Esophagus muscularis mucosa (tissue), 4 donors: ENCODE measurements at places on chromosomes 16 and 17. TPM values are rescaled to one million over a fixed set of nuclear protein-coding genes. Genes with fewer than 3 reads are reported as not detected.

- DNase-seq, result no peak
Observed at GRCh38 chr17:82944990-82945389, 105.2 kb upstream of the ZNF750 start.

DNA sequence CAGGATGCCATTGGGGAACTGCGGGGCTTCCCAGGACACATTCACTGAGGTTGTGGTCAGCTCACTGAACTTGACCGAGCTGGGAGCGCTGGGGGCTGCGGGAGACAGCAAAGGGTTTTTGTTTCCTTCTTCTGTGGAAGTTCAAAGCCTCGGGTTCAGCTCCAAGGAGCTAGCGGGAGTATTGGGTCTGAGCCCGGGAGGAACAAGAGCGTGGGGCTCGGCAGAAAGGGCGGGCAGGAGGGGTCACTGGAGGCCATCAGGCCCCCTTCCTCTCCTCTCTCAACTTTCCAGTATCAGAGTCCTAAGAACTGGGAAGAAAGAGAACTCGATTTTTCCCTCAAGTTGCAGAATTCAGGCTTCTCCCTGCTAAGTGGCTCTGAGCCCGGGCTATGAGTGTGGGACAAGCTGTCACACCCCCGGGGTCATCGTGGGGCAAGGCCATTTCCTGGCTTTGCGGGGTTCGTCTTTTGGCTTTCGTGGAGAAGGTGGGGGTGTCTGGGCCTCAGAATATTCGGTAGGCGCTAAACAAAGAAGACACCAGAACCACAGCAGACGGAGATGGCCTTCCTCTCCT, 53.6 kb upstream of the CDC42EP4 start:
- no peak for DNase-seq

- DNase-seq, result no peak
Observed at GRCh38 chr17:79024901-79025737, 1.1 kb downstream of the C1QTNF1 start.

GRCh38 chr17:8949061-8949661, 16.3 kb downstream of the PIK3R5 start:
- DNase-seq, result no peak

DNA sequence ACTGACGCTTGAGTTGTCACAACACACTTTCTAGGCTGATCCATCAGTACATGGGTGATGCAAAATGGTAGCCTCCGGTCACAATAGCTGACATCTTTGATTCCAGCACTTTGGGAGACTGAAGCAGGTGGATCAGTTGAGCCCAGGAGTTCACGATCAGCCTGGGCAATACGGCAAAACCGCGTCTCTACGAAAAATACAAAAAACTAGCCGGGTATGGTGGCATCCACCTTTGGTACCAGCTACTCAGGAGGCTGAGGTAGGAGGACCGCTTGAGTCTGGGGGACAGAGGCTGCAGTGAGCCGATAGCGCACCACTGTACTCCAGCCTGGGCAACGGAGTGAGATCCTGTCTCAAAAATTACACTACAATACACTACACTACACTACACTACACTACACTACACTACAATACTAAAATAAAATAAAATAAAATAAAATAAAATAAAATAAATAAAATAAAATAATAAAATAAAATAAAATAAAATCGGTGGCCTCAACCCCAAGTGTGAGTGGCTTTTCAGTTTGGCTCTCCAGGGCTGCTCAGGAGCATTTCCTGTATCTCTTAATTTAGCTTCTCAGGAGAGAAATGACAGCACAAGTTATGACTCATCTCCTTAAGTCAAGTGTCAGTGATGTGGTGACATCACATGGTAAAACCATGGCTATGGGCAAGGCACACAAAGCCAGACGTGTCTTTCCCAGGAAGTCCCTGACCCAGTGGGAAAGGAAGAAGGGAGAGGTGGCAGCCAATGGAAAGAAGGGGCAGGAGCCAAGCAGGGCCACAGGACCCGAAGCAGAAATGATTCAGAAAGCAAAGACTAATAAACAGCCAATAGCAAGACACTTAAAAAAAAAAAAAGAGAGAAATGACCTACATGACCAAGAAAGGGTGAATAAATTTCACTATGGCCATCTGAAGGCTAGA, 75.3 kb upstream of the TBC1D3K start:
- DNase-seq, result peak; percentile 45

GRCh38 chr17:4506892-4507291, 8.2 kb downstream of the SPNS2 start:
- DNase-seq, result no peak

GRCh38 chr16:30488764-30489605, 16.4 kb downstream of the ITGAL start:
- DNase-seq, result no peak

- no peak for DNase-seq
Observed at GRCh38 chr16:58882292-58882691, 148.2 kb upstream of the GOT2 start.

- no peak for DNase-seq
Observed at GRCh38 chr17:30549864-30550511, 72.8 kb downstream of the GOSR1 start.

GRCh38 chr16:56737539-56737938, 7.6 kb downstream of the NUP93 start:
- no peak for DNase-seq

- DNase-seq, result no peak
Observed at GRCh38 chr16:79434092-79434491, 166.4 kb downstream of the MAF start.

GRCh38 chr16:57028086-57028485, 38.7 kb downstream of the NLRC5 start:
- no peak for DNase-seq

GRCh38 chr16:72256398-72257066, 84.6 kb upstream of the PMFBP1 start:
- no peak for DNase-seq

DNA sequence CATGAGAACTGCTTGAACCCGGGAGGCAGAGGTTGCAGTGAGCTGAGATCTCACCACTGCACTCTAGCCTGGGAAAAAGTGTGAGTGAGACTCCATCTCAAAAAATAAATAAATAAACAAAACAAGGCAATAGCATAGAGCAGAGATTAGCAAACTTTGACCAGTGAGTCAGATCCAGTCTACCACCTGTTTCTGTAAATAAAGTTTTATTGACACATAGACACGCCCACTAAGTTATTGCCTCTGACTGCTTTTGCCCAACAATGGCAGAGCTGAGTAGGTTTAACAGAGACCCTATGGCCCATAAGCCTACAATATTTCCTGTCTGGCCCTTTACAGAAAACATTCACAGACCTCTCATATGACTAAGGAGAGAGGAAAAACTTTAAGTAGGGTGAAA, 44.3 kb downstream of the XYLT1 start:
- DNase-seq, result no peak

DNA sequence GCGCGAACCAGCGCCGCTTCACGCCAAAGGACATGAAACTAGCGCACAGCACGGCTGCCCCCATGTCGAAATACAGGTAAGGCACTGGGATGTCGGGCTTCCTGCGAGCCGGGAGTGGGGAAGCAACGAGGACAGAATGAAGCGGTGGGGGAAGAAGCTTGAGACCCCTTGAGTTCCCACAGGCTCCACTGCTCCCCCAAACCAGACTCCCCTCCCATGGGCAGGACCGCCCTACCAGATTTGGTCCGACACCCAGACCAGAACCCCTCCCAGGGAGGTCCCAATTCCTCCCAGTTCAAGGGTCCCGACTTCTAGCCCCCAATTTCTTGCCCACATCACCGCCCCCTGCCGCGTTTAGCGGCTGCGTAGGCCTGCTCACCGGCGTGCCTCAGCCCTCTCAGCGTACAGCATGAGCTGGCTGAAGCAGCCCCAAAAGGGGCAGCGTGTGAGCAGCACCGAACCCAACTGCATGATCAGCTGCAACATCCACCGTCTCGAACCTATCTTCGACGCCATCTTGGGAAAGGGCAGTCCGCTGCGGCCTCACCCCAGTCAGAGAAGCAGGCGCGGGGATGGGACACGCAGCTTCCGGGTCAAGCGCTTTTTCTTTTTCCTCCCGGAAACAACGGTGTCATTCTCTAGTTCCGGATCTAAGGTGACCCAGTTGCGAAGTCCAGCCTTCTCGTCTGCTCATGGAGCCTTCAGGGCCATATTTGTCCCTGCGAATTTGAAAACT, at the start of gene TMEM101:
TSS of gene TMEM101 (minus strand) at position 527 of the 736 bp plus-strand sequence. CDS start at position 516, 11 bp downstream.
- DNase-seq, result peak; percentile 96

DNA sequence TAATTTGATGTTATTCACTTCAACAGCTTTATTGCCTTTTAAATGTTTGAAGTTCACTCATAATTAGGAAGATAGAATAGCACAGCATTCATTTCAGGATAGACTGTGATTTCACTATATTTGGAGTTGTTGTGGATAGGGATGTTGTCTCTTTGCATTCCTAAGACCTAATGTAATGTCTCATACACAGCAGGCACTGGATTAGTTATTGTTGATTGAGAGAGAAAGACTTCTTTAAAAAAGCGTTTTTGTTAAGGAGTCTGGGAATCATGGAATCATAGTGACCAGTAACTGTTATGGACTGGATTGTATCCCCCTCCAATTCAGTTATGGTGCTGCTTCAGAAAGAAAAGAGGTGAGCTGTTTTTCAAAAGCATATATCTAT, 122.0 kb downstream of the USP22 start:
- DNase-seq, result no peak

GRCh38 chr17:82151106-82151957, 53.3 kb upstream of the FASN start:
- DNase-seq, result no peak

- peak; percentile 68 for DNase-seq
Observed at GRCh38 chr17:34024806-34025551, 230.1 kb upstream of the CCL2 start.

DNA sequence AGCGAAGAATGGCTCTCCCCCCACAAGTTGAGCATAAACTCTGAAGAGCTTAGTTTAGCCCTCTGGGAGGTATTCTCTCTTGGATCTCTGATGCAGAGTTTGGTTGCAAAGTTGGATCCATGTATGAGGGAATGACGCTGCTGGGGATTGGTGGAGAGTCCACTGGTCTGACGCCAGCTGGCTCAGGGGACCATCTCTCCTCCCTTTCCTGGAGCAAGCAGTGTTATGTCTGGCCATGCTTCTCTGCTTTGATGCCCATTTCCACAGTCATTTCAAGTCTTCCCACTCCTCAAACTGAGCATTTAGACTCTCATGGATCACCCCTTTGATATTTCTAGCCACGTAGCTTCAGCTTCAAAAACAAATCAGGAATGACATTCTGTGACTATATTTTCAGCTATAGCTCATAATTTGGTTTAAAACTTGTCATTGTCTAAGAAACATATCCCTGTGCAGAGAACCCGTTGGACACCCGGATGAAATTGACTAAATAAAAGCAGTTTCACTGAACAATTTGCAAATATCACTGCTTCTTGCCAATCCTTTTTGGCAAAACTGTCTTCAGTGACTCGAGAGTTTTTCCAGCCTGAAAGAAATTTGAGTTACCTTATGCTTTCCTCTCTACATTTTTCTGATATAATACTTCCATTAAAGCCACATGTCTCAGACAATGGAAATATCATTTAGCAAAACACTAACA, 193.4 kb upstream of the CDH11 start:
- no peak for DNase-seq

GRCh38 chr17:64028874-64029464, 8.5 kb upstream of the ICAM2 start:
- no peak for DNase-seq

DNA sequence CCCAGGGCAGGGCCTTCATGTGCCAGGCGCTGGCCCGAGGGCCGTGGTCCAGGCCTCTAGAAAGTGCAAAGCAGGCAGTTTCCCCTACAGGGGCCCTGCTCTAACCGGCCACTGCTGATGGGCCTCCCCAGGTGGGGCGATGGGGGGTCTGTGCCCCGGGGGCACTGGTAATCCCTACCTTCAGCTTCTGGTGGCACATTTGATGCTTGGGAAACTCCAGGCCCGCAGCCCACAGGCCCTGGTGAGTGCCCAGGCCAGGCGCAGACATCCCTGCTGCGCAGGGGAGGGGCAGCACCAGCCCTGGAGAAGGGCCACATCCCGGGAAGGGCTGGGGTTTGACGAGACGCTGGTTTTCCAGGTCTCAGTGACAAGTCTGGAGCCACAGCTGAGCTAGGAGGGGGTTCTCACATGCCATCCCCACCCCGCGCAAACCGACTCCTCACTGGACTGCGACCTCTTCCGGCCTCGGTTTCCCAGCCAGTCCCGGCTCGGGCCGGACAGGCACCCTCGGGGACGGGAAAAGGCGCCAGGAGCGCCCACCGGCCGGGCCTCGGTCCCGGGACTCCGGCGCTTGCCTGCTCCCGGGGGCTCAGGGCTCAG, 1.6 kb downstream of the DOC2B start:
- DNase-seq, result no peak

DNA sequence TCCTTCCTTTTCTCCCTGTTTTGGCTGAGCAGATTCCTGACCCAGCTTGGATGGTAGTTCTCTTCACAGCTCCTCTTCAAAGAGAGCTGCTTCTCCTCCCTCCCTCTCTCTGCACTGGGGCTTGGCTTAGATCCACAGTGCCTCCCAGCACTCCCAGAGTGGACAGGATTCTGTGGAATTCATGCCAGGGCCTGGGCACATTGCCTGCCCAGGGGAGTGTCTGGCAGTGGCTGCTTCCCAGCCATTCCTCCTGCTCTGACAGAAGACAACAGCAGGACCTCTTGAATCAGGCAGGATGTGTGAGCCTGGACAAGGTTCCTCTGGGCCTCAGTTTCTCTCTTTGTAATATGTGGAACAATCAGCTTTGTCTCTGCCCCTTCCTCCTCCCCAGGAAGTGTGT, 4.5 kb upstream of the MMP28 start:
- no peak for DNase-seq

DNA sequence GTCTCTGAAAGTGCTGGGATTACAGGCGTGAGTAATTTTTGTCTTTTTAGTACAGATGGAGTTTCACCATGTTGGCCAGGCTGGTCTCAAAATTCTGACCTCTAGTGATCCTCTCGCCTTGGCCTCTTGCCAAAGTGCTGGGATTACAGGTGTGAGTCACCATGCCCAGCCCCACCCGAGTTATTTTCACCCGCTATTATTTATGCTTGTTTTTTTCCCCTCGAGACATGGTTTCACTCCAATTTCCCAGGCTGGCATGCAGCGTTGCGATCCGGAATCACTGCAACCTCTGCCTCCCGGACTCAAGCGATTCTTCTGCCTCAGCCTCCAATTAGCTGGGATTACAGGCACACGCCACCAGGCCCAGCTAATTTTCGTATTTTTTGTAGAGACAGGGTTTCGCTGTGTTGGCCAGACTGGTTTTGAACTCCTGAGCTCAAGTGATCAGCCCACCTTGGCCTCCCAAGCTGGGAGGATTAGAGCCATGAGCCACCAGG, 9.2 kb downstream of the RPL23 start:
- DNase-seq, result no peak

TEX19 gene
- total RNA-seq, result not detected

ARL5C gene
- 1.7 TPM for total RNA-seq

ZNF286A gene
- 15.2 TPM for total RNA-seq

NGFR gene
- total RNA-seq, result 12.9 TPM

PSMB3 gene
- total RNA-seq, result 143 TPM

TPSAB1 gene
- total RNA-seq, result 15.6 TPM

RNF43 gene
- total RNA-seq, result 0.11 TPM

MCRIP1 gene
- total RNA-seq, result 101 TPM
